ENCODE measurements at places on chromosomes 6 and 20.

- no peak for DNase-seq
These were observed 68.2 kb downstream of the COL9A1 start for GRCh38 chr6:70234561-70235236.

DNA sequence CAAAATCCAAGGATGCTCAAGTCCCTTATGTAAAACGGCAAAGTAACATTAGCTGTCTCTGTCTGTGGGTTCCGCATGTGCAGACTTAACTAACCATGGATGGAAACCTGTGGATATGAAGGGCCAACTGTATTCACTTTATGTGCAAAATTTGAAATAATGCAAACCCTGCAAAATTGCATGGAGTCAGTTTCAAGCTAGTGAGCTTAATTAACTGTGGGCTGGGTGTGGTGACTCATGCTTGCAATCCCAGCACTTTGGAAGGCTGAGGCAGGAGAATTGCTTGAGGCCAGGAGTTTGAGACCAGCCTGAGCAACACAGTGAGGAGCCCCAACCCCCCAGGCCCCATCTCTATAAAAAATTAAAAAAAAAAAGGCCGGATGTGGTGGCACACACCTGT lies 81.4 kb downstream of the ANKS1A start:
- DNase-seq, result no peak

- no peak for DNase-seq
These were observed 76.3 kb upstream of the SGK1 start for GRCh38 chr6:134394208-134394607.

- no peak for DNase-seq
These were observed 20.7 kb upstream of the BPI start for GRCh38 chr20:38283236-38283635.

GRCh38 chr6:34524499-34524898 lies 31.6 kb downstream of the SPDEF start:
- no peak for DNase-seq

- no peak for DNase-seq
These were observed 770 bp downstream of the KIF3B start for GRCh38 chr20:32278199-32278643.

DNA sequence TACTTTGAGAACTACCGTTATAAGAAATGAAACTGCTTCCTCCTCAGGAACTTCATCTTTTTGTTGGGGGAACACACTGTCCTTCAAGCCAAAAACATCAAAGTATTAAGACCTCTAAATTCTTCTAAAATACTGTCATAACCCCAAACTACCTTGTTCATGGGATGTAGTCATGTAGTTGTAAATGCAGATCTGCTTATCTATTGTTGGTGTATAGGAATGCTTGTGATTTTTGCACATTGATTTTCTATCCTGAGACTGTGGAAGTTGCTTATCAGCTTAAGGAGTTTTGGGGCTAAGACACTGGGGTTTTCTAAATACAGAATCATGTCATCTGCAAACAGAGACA lies 282.9 kb upstream of the RUNX2 start:
- DNase-seq, result no peak

DNA sequence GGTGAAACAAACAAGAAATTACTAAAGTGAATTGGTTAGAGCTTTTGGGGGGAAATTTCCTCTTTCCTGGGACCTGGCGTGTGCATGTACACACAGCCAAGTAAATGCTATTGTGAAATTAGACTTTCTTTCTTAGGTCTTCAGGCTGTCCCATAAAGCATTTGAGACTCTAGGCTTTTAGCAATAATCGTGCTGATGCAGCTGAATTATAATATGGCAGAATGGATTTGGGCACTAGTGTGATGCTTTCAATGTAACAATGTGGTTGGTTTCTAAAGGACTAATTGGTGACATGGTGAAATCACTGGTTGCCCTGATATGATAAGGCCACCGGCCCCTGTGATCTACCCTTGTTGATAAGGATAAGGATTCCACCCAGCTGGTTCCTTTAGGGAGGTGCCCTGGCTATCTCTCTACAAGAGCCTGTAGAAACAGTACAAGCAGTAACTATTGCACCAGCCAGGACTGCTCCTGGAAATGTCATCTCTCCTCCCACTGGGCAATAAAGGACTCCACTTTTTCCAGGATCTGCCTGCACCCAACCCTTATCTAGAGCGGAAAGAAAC lies 164.1 kb downstream of the TFAP2A start:
- DNase-seq, result no peak

- no peak for DNase-seq
These were observed 772.8 kb upstream of the GJE1 start for GRCh38 chr6:141359953-141360352.

GRCh38 chr6:37259191-37259590 lies 1.2 kb upstream of the TMEM217 start:
- no peak for DNase-seq

DNA sequence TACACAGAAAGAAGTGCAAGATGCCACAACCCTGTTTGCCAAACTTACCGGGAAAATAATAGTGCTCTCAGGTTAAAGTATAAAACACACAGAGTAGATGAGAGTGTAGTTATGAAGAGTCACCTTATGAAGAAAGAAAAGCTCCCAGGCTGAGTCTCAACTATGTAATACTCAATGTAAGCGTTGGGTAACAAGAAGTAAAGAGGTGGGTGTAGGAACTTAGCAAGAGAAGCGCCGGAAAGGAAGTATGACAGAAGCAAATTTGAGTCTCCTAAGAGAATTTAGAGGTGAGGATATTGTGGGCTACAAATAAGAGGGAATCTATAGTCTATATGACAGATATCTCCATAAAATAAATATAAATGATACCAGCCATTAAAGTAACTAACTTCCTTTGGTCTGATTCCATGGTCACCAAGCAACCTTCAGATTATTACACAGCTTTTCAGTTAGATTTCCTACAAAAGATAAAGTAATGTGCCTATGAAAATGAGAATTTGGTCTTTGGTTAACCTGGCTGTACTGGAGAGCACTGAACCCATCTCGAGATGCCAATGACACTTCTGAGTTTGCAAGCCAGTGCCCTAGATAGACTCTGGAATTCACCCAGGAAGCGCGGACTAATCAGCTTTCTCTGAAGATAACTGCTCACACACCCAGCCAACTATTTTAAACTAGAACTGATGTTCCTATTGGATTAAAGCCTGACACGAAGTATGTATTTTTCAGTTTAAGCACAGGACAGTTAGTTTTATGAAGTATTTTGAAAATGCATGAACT lies 1.8 kb downstream of the TUBE1 start:
- DNase-seq, result no peak

GRCh38 chr6:143884216-143884900 lies 20.1 kb downstream of the ZC2HC1B start:
- no peak for DNase-seq

DNA sequence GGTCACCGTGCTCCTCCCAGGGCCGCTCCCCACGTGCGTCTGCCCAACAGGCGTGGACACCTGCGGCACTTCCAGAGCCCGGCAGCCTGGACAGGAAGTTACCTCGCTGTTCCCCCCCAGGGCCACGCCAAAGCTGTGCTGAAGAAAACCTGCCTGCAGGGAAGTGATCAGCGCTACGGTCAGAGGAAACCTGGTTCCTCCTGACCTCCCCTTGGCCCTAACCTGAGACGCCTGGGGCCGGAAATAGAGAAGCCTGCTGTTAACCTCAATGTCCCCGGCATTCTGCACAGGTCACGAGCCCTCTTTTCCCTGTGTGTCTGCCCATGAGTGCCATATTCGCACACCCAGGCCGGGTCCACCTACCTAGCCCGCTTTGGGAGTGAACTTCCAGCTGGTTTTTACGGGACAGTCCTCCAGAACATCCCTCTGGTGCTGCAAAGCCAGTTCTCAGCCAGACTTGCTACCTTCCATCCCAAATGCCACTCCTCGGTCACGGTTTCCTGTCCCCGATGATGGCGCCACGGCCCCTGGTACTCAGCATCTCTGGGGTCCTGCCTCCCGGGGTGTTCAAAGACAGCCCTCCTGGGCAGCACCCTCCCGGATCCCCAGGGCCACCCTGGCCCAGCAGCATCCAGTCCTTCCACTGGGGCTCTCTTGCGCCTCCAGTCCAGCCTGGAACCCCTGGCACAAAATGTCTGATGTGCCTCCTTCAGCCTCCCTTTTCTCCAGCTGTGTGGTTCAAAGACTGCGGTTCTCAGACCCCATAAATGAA lies 12.0 kb upstream of the IRF4 start:
- no peak for DNase-seq

- no peak for DNase-seq
These were observed 38.0 kb upstream of the HIVEP1 start for GRCh38 chr6:11974089-11974488.

GRCh38 chr6:29705389-29706231 lies 17.6 kb upstream of the HLA-F start:
- DNase-seq, result no peak

- no peak for DNase-seq
These were observed 16.0 kb downstream of the DOP1A start for GRCh38 chr6:83083476-83083875.

- peak; percentile 46 for DNase-seq
These were observed 138.7 kb upstream of the SASH1 start for GRCh38 chr6:148203970-148204369.

- no peak for DNase-seq
These were observed 26.6 kb downstream of the KCNK17 start for GRCh38 chr6:39287601-39288000.

DNA sequence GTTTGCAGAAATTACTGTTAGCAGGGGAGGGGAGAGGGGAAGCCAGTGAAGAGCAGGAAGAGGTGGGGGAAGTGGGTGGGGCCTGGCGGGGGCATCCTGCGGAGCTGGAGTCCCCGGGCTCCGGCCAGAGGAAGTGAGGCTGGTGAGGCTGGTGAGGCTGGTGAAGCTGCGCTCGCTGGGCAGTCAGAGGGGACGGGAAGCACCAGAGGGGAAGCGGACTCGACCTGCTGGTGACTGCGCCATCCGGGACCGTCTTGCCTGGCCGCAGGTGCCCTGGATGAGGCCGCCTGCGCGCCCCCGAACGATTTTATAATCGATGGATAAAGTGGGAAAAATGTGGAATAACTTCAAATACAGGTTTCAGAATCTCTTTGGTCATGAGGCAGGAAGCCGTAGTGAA lies 635.3 kb upstream of the MARCKS start:
- no peak for DNase-seq

DNA sequence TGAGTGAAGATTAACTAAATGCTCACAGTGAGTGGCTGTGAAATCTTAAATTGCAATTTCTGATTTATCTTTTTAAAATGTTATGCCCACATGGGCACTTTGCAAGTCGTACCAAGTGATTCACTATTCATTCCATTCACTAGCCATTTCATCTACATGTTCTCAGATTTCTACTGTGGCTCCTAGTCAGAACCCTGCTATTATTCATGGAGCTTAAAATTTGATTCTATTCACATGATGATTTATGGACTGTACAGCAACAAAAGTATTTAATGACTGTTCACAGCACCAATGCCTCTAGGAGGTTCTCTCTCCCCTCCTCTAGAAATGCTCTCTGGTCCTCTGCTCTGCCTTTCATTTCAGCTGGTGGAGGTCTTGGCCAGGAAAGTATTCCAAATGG lies 133.5 kb upstream of the MAP3K7 start:
- DNase-seq, result no peak

- DNase-seq, result no peak
These were observed 27.4 kb upstream of the NOL4L start for GRCh38 chr20:32612351-32613191.

- no peak for DNase-seq
These were observed 291.9 kb upstream of the PRDM1 start for GRCh38 chr6:105794239-105794638.

- no peak for DNase-seq
These were observed 137.6 kb downstream of the PHF3 start for GRCh38 chr6:63773200-63773599.

GRCh38 chr6:3273707-3274521 lies 15.2 kb downstream of the PSMG4 start:
- DNase-seq, result no peak

- DNase-seq, result no peak
These were observed 62.0 kb upstream of the EPB41L1 start for GRCh38 chr20:36092398-36093024.

- DNase-seq, result no peak
These were observed 5.5 kb upstream of the ATRN start for GRCh38 chr20:3465301-3465700.

GRCh38 chr6:1644516-1645060 lies 34.9 kb downstream of the FOXC1 start:
- no peak for DNase-seq

DNA sequence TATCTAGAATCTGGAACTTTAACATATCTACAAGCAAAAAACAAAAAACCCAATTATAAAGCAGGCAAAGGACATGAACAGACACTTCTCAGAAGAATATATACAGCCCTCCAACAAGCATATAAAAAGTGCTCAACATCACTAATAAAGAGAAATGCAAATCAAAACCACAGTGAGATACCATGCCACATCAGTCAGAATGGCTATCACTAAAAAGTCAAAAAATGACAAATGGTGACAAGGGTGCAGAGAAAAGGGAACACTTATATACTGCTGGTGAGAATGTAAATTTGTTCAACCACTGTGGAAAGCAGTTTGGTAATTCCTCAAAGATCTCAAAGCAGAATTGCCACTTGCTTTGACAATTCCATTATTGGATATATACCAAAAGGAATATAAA lies 215.0 kb upstream of the EYS start:
- no peak for DNase-seq

DNA sequence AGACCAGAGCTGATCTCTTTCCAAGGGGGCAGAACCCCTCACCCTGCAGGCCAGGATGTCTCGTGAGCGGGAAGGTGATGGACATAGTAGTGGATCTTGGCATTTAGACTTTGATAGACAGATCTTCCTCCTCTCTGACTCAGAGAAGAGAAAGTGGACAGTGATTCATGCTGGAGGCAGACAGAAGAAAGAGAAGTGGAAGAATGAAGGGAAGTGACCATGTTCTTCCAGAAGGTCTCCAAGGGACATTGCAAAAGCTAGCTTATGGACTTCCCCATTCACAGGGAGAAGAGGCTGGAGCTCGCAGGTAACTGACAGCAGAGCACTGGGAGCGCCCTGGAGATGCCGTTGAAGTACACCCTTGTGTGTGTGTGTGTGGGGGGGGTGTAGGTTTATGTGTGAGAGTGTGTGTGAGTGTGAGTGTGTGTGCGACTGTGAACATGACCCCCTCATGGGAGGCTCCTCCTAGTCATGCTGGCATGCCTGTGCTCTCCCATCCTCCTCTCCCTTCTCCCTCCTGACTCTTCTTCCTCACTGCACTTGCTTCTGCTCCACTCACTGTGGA lies 8.0 kb upstream of the RAET1L start:
- no peak for DNase-seq

GRCh38 chr6:46000905-46001304 lies 14.8 kb downstream of the CLIC5 start:
- no peak for DNase-seq

DNA sequence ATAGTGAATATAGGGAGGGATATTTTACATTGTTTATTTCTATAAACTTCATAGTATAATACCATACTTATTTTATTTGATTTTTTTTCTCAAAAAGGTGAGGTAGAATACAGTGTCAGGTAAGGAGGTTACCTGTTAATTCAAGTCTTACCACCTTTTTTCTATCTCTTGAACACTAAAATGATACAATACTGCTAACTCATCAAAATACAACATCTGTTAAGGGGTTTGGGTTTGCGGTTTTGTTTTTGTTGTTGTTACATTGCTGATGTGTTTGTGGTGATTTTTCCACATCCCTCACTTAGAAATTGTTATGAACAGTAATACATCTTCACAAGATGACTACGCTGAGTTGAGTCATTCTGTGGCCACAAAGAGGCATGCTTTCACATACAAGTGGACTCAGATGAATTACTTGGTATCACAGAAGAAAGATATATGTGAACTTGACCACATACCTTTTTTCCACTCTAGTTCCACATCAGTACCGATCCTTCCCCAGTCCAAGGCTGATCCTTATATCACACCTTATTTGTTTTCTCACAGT lies 139.4 kb upstream of the ID4 start:
- DNase-seq, result no peak

GRCh38 chr6:28081486-28081751 lies 1.1 kb downstream of the ZNF165 start:
- DNase-seq, result no peak

Measured in NCI-H187 (cell line).